NCI-H446 (cell line): ENCODE measurements at places on chromosomes 2 and 18.

DNA sequence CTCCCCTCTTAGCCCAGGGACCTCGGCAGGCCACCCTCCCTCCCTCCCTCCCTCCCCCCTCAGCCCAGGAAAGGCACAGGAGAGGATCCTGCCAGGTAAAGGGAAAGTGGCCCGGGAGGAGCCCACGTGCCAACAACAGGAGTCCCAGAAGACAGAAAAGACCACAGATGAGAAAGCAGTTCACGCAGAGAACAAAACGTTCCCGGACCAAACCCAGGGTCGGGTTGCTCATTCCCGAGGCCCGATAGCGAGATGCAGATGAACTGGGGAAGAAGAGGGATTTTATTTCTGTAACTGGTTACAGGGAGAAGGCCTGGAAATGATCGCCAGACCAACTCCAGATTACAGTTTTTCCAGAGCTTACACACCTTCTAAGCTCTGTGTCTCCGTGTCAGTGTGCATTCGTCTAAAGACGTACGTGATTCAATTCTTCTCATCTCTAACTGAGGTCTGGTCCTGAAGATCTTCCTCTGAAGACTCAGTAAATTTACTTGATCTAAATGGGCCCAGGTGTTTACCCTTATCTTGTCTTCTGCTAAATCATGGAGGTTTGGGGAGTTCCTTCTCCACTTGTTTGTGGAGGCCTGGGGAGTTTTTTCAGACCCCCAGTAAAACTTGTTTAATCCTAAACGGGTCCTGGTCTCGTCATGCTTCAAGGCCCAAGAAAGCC lies 807 bp upstream of the NEU4 start:
- DNase-seq = no peak

DNA sequence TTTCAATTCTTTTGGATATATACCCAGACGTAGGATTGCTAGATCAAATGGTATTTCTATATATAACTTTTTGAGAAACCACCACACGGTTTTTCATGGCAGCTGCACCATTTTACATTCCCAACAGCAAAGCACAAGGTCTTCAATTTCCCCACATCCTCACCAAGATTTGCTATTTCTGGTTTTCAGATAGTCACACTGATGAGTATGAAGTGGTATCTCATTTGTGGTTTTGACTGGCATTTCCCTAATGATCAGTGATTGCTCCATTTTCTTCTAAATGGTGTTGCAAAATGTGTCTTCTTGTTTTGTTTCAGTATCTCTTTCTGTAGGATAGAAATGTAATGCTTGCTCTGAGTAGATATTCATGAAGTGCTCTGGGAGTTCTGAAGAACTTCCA lies 52.0 kb downstream of the ANKRD44 start:
- no peak for DNase-seq

DNA sequence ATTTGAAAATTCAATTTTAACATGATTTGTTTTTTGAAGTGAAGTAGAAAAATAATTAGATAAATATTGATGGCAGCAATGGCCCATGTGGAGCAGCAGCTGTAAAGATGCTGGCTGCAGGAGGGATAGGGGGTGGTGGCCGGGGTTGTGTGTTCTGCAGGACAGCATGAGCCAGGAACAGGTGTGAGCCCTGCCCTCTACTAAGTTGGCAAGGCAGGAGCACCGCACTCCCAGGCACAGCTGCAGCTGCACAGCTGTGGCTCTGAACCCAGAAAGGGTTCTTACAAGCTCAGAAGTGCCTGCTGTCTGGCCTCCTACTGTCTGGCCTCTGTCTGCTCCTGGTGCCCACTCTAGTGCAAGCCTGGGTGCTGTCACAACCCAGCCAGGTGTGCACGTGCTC lies 10.0 kb upstream of the DUSP19 start:
- no peak for DNase-seq

- DNase-seq = no peak
Observed at GRCh38 chr2:237637429-237638135, 10.2 kb downstream of the LRRFIP1 start.

- DNase-seq = no peak
Observed at GRCh38 chr18:35673682-35674081, 92.1 kb downstream of the GALNT1 start.

DNA sequence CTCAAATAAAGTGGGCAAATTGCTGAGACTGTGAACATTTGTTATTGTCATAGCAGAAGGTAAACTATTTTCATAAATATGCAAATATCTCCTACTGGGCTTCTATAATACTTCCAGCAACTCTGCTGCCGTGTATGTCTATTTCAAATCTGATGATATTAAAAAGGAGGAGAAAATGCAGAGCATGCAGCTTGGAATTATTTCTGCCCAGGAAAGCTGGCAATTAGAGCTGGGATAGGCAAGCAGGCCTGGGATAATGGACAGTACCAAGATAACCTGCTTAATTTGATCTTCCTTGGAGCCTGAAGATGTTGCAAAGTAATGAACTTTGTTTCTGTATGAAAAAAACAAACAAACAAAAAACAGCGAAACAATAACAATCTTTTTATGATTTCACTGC lies 72.8 kb downstream of the HNMT start:
- no peak for DNase-seq

GRCh38 chr2:222713002-222713401 lies 41.5 kb downstream of the MOGAT1 start:
- DNase-seq = no peak

DNA sequence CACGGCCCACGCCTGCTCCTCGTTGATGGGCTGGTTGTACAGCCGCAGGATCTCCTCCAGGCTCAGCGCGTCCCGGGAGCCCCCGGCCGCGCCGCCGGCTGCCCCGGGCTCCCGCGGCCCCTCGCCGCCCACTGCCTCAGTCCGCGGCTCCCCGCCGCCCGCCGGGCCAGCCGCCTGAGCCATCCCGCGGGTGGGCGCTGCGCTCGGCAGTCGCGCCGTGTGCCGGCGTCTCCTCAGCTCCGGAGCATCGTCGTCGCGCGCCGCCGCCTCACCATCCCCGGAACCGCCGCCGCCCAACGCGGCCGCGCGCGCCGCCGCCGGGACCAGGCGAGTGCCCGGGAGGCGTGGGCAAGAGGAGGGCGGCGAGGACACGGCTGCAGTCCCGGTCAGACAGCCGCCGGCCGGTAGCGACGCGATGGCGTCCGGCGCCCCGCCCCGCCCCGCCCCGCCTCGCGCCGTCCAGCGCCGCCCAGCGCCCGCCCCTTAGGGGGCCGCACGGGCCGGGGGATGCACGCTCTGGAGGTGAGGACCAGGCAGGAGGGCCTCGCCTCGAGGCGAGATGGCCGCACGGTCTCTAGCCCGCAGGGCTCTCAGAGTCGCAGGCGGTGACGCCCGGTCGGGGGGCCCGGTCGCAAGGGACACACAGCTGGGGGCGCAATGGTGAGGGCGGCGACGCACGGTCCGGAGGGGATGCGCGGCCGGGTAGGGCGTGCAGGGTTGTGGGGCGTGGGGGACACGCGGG lies at the start of gene SPIRE1:
TSS of gene SPIRE1 (minus strand) at position 424 of the 742 bp plus-strand sequence. CDS start at position 183, 241 bp downstream.
- DNase-seq = peak; percentile 74

GRCh38 chr18:43735570-43735969 lies 458.3 kb upstream of the SYT4 start:
- DNase-seq = no peak

DNA sequence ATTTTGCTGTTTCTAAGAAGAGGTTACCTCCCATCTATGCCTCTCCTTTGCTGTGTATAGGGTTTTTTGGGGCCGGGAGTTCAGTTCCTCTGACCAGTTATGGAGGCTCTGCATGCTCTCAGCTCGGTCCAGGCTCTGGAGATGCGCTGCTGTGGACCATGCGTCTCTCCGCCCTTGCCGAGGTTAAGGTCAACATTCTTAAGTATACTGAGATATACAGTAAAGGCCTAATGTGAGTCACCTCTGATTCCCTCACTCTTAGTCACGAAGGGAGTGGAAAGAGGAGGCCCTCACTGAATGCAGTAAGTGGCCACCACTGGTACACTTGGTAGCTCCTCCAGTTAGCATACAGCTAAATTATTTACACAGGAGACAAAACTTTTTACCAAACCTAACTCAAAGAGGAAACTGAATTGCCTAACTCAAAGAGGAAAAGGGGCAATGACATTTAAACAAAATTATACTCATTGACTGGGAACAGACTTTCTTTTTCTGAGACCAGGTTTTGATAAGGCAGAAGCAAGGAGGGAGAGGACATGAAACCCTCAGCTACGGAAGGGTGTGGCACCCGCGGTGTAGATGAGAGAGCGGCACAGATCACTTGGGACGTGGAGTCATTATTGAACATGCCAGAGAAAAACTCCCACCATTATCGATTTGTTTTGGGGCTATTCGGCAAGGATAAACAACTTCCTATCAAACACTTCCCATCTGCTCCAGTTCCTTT lies 98.7 kb downstream of the COPS8 start:
- DNase-seq = no peak

- DNase-seq = no peak
Observed at GRCh38 chr2:120237491-120237902, 14.3 kb upstream of the TMEM185B start.

DNA sequence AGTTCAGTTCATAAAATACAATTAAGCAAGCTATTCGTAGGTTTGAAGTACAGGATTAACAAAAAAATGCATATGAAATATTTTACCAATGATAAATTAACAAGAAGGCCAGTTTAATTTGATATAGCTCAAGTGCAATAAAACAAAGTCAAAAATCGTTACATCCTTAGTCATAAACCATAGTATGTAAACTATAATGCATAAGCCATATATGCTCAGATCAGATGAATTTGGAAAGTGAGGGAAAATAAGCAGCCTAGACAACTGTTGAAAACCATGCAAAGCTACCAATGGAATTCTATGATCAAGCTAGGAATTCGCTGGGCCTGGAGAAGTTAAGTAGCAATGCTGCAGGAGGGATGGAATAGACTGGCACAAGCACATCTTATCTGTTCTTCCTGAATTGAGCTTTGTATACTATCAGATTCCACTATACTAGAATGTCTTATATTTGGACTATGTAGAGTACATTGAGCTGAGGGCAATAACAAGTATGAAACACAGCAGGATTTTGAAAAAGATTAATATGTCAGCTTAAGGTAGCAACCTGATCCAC lies 682.0 kb downstream of the IRS1 start:
- DNase-seq = no peak

GRCh38 chr2:25286025-25286400 lies 55.7 kb downstream of the DNMT3A start:
- DNase-seq = no peak

DNA sequence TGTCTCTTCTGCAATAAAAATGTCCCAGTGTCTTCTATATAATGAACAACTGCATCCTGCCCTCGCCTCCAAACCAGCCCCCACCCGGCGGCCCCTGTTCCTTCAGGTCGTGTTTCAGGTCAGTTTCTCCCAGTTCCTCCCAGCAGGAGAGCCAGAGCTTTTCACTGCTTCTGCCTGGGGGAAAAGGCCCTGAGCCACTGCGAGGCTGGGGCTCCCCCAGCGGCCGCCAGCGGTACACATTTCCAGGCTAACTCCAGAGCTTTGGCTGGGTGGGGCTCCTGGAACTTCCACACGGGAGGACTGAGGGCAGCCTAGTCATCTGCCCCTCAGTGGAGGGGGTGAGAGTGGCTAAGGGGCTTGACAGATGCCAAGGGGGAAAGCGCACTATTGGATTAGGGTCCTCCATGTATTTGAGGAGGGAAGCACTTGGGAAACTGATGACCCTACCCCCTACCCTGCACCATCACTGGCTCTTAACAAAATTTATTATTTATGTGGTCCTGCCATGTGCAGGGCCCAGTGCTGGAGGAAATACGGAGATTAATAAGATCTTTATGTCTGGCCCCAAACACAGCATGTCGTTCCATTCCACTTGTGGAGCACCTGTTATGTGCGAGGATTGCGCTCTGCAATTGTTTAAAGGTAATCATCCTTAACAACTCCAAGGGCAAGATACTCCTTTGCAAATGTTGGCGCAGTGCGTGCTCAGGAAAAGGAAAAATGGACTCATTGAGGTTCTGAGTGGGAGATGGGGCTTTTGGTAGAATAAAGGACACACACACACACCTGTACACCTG lies 17.3 kb upstream of the CYS1 start:
- peak; percentile 17 for DNase-seq

DNA sequence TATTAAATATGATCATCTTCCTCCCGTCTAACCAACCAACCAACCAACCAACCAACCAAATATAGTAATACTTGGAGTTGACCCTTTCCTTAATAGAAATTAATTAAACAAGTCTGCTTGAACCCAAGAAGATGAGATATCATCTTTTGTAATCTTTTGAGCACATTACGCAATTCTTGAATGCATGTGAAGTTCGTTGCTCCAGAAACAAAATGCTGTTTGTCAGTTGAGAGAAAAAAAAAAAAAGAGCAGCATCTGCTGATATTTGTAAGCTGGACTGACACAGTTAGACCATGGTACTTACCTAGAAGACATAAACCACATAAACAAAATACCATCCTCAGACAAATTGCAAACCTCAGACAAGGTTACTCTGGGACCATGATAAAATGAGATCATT lies 9.2 kb upstream of the SERPINB2 start:
- no peak for DNase-seq

DNA sequence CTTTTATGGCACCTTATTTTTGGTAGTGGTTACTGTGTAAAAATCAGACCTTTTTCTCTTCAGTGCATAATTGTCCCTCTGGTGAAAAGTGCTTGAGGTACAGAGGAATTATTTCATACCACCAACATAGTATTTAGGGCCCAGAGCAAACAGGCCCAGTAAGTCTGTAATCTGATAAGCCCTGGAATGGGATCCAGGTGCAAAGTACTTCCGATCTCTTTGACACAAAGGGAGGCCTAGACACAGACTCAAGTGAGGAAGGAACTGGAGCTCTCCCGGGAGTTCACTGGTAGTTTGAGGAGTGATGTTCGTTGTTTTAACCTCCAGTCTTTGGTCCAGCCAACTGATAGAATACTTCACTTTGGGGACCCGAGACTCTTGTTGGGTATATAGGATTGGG lies 57.4 kb downstream of the RAB31 start:
- no peak for DNase-seq

DNA sequence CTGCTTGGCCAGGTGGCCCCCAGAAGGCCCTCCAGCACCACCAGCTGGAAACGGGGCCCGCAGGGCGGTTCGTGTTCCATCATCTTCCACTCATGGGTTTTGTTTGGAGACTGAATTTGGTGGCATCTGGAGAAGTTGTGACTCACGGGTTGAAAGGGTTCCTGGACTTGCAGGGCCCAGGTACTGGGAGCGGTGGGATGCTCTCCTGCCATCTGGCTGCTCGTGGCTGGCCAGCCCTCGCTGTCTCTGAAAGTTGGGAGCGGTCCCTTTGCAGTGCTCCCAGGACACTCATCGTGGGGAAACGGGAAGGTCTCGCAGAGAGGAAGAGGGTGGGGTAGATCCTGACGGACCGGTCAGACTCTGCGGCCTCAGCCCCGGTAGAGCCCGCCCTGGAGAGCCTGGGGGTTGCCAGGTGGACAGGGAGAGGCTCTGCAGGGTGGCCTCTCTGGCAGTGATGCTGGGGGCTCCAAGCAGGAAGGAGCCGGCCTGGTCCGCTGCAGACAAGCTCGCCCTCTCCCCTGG lies 47.5 kb downstream of the TWIST2 start:
- DNase-seq = no peak

DNA sequence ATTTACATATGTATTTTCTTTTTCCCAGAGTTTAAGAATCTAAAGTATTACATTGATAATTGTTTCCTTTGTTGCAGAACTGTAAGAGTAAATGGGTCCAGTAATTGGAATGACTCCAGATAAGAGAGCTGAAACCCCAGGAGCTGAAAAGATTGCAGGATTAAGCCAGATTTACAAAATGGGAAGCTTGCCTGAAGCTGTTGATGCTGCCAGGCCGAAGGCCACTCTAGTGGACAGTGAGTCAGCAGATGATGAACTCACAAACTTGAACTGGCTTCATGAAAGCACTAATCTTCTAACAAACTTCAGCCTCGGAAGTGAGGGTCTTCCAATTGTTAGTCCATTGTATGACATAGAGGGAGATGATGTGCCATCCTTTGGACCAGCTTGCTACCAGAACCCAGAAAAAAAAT lies 183.8 kb upstream of the STON1 start:
- peak; percentile 60 for DNase-seq

GRCh38 chr2:1972011-1972410 lies 227.7 kb upstream of the PXDN start:
- DNase-seq = no peak
